ENCODE measurements at places on chromosomes 2 and 18. TPM values are rescaled to one million over a fixed set of nuclear protein-coding genes. Genes with fewer than 3 reads are reported as not detected.

The CCDC142 gene
- total RNA-seq, result 12.4 TPM

DNA sequence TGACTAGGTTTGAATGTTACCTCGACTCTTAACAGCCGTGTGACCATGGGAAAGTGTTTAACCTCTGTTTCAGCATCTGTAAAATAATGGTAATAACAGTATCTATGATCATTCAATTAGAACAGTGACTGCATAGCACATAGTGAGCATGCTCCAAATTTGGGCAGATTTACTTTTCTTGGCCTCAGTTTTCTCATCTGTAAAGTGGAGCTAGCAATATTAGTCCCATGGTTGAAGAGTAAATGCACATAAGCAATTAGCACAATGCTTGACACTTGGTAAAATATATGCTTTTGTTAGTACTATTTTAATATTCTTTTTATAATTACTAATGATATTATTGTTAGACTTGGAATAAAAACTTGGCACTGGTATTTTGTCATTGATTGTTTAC lies 66.4 kb upstream of the TANC1 start:
- no peaks in the 10 kb centered on the region for H3K27me3 ChIP-seq
- no peak overlapping the region for H3K4me3 ChIP-seq
- H3K36me3 ChIP-seq, result no peaks in the 10 kb centered on the region
- DNase-seq, result no peak

The CFAP65 gene
- total RNA-seq, result not detected

The EIF2B4 gene
- 52.1 TPM for total RNA-seq

DNA sequence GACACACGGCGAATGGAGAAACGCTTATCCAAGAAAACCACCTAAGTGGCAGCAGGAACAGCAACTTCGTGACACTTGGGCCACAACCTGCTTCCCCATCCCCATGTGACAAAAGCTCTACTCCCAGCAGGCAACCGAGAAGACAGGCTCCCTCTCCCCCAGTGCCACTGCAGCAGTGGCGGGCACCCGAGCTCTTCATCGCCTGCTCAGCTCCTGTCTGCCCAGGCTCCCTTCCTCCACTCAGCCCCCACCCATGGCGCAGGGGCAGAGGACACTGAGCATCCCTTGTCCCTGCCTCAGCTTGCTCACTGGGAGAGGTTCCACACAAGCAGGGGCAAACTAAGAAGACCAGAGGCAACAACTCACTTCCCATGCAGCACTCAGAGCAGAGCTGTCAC lies 22.9 kb downstream of the SLC66A2 start:
- no peaks in the 10 kb centered on the region for H3K4me1 ChIP-seq
- DNase-seq, result no peak
- H3K36me3 ChIP-seq, result peaks cover 18% of the 10 kb centered on the region
- no peak overlapping the region for H3K4me3 ChIP-seq
- H3K27ac ChIP-seq, result no peak overlapping the region

Data from SJSA1 (cell line).